ENCODE measurements at places on chromosomes 4 and X.

DNA sequence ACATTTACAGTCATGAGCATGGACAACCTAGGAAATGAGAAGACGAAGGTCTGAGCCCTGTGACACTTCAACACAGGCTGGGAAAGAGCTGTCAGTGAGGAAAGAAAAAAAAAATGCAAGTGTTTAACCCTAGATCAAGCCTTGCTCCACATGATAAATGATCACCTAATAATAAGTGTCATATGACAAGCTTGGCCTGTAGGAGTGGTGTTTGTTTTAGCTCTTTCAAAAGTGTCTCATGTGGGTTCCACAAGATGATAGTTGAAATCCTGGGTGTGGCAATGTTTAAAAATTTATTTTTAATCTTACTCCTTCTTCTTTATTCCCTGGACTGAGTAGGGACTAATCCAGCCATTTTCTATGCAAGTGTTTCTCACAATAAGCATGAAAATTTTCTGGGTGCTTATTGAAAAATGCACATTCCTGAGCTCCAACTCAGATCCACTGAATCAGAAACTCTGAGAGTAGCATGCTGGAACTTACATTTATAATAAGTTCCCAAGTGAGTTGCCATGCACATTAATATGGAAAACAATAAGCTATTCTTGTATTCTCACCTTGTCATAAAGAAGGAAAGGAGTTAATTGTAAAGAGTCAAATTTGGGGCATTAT lies 138.3 kb downstream of the AREG start:
- no peak for DNase-seq

DNA sequence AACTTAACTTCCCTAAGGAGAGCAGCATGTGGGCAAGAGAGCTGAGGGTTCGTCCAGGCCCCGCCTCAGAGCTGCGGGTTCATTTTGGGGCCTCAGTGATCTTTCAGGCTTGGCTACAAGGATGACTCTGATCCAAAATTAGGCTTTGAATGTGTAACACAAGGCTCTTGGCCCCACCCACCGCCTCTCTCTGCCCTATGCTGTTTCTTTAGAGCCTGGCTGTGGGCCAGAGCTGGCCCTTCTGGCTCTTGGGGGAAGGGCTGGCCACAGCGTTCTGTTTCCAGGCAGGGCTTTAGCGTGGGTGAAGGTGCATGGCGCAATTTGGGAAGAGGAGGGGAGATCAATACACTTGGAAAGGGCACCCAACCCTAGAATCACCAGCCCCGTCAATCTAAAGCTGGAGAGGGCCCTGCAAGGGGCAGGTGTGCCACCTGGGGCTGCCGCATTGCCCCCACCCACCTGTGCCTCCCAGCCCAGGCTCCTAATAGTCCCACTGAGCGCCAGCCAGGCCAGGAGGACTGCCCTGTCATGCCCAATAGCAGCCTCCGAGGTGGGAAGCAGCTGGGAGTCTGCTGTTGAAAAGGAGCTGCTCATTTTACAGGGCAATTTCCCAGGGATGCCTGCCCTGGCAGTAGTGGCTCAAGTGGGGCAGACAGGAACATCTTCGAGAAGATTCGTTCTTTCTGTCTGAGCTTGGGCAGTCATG lies 84.5 kb upstream of the MAML3 start:
- no peak for DNase-seq

GRCh38 chr4:153387981-153388380 lies 43.5 kb downstream of the MND1 start:
- no peak for DNase-seq

DNA sequence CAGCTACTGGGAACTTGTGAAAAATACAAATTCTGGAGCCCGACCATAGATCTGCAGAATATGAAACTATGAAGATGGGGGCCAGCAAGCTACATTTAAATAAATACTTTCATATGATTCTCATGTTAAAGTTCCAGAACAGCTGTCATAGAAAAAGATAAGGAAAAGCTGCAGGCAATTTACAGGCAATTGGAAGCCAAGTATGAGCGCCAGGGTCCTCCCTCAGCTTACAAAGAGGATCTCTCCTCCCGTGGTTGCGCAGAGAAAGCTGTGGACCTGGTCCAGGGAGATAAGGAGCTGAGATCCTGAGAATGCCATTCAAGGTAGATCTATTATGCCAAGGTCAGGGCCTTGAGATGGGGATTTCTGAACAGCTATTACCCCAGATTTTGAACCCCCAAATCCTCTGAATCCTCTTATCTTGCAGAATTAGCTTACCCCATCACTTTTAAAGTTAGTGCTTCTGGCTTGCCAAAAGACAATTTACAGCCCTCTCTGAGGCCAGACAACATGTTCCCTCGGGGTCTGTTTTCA lies 25.6 kb upstream of the FRAS1 start:
- DNase-seq = no peak

DNA sequence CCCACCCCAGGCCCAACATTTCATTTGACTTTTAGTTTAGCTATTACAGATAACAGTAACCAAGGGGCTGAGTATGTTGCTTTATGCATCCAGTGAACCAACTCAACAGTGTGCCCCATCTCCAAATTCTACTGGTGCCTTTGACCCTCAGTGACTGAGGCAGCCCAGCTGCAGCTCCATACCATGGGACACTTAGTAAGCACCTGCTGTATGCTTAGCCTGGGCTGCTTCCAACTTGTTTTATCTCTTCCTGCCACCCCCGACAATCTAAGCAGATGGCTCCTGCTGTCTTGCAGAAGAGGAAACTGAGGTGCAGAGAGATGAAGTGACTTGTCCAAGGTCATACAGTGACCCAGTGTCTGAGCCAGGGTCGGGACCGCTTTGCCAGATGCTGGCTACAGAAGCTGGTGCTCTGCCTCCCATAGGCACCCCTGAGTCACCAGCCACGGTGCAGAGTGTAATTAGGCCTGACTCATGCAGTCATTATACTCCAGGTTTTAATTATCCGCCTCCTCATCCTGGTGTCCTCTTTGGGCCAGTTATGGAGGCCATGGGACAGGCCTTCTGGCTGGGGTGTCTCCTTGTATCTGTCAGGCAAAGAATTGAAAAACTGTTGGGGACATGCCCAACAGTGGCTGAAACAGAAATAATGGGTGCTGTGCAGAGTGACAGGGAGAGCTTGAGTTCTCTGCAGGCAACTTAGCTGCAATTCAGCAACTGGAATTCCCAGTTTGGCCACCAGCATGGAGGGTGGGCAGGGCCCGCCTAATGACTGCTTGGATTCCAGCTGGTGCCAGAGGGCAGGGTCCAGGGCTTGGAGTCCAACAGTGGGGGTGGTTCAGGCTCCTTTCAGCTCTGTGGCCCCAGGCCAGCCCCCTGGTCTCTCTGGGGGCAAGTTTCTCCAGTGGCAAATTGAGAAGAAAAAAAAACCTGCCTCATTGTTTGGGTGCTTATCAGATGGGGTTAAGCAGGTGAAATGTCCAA lies 8.2 kb upstream of the GPR78 start:
- no peak for DNase-seq

DNA sequence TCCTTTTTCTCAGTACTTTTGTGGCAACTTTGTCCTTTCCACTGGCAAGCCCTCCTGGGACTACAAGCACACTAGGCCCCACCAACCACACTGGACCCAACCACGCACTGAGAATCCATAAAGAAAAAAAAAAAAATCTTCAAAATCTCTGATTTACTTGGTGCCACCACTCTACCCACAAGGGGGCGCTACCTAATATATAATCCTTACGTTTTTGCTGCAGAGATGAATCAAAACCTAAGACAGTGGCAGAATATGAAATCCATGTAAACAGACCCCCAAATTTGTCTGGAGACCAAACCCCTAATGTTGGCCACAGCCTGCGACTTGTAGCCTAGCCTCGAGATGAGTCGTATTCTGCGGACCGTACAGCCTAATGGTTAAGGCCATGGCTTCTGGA lies 63.5 kb upstream of the ARHGAP36 start:
- no peak for DNase-seq

GRCh38 chr4:128858879-128859671 lies 49.6 kb downstream of the JADE1 start:
- no peak for DNase-seq

GRCh38 chrX:151505796-151506195 lies 57.7 kb upstream of the PASD1 start:
- DNase-seq = no peak

- DNase-seq = no peak
These were observed 170.0 kb downstream of the MID1 start for GRCh38 chrX:10450229-10450958.

DNA sequence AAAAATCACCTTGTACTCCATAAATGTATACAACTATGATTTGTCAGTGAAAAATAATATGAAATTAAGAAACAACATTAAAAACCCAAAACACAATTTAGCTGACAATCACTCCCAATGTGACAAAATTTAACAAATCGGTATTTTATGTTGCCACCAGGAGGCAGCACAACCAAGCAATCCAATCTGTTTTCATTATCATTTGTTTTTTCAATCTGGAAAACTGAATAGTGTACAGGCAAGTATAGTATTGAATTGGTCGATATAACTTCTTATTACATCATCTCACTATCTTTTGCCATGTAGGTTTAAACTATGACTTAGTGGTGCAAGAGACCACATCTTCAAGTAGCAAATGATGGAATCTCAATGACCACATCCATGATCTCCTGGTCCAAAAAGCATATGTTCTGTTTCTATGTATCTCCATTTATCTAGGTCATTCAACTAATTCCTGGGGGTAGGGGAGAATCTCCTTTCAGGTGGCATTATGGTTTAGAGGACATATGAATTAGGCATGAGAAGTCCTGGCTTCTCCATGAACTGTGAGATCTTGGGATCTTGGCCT lies 112.9 kb upstream of the AGA start:
- no peak for DNase-seq

- DNase-seq = no peak
These were observed 13.3 kb downstream of the TFE3 start for GRCh38 chrX:49029876-49030275.

GRCh38 chr4:105025263-105026017 lies 121.2 kb upstream of the TET2 start:
- no peak for DNase-seq

DNA sequence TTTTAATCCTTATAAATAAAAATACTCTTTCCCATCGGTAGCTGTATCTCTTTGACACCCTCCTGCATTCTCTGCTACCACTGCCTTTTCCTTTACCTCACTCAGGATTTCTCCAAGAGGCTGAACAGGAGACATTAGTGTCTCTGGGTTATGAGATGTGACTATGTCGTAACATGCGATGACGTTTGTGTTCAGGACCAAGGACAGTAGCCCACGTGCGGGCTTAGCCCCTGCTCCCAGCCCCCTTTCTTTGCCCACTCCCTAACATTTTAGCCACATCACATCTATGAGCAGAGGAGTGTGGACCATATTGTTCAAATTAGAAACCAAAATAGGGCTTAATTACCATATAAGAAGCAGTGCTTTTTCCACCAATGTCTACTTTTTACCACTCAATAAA lies 369.3 kb downstream of the FBXW7 start:
- DNase-seq = no peak

GRCh38 chrX:96792047-96792446 lies 91.7 kb upstream of the RPA4 start:
- no peak for DNase-seq

DNA sequence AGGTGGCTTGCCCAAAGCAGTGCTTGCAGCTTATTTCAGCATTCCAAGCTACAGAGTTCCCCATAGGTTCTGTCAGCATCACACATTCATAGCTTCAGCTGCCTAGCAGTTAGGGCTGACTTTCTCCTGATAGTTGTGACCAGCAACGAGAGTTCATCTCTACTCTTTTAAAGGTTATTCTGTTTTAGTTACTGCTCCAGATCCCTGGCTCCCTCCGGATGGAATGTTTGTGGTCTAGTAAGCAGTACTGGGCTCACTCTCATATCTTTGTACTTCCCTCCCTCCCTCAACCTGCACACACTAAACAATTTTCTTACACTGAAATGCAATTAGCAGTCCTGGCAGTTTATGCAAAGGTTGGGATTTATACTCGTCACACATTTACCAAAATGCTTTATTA lies 43.9 kb downstream of the PTTG2 start:
- no peak for DNase-seq

- no peak for DNase-seq
These were observed 48.7 kb downstream of the TMEM131L start for GRCh38 chr4:153514688-153515426.

DNA sequence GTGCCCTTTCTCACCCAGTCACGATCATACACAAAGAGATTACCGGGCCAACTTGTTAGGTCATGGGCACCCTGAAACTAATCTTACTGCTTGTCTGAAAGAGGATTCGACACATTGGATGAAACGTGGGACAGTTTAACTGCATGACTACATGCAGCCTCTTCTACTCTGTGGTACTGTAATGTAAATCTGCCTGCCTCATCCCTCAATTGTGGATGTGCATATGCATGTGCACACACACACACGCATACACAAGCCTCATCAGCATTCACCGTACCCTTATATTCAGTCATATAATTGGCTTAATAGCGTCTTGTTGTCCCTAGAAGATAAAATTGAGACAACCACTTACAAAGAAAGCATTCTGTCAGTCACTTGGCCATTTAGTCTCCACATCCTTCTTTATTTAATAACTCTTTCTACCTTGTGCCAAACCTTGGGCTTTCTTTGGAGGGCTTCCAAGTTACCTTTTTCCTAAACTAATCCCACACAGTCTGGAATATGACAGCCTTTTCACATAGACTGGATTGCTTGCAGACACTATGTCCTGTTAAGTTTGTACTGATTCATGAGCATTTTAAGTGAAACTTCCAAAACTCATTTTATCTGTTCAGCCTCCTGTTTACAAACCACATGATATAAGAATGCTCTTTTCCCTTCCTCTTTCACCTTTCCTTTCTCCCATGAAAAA lies 132.9 kb downstream of the AFF2 start:
- DNase-seq = no peak

- no peak for DNase-seq
These were observed 76.8 kb downstream of the CFAP299 start for GRCh38 chr4:80412322-80412721.

DNA sequence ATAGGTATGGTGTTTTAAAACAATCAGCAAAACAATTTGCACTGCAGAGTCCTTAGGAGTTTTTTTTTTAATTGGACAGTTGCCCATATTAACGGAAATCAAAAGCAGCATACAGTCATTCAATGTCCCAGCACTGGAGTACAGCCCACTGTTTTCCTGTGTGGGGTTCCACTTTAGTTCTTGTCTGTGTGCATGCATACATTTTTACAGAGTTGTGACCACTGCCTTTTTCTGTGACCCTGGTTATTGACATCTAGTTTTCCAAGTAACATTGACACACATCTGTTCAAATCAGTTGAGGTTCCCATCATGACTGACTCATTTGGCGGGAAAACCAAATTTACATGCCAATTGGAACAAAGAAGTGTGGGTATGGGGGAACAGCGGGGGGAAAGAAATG lies 83.3 kb downstream of the HPRT1 start:
- DNase-seq = no peak

- DNase-seq = no peak
These were observed 41.9 kb upstream of the MXD4 start for GRCh38 chr4:2303686-2304320.

DNA sequence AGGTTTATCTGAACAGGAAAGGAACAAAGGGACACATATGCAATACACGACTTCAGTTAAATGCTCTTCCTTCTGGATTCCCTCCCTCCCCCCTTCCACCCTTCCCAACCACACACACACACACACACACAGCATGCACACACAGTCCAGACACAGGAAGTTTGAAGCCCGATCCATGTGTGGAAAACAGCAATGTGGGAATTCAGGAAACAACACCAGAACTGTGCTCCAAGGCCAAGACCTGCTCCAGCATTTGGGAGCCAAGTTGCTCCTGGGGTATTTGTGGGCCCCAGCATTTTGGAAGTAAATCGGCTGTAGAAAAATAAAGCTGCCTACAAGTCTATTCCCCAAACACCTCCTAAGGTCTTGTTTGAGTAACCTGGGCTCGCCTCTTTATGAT lies 5.6 kb upstream of the AMOT start:
- DNase-seq = no peak

GRCh38 chr4:71841336-71841735 lies 57.5 kb upstream of the GC start:
- DNase-seq = no peak

- DNase-seq = no peak
These were observed 16.5 kb downstream of the MAOB start for GRCh38 chrX:43865791-43866190.

Measured in stimulated activated CD8-positive, alpha-beta memory T cell treated with anti-CD3 and anti-CD28 coated beads, Interleukin-7, amount 100 ng/mL, for 1 hour (primary cell).